ENCODE measurements at places on chromosomes 11 and 22. TPM values are rescaled to one million over a fixed set of nuclear protein-coding genes. Genes with fewer than 3 reads are reported as not detected.

ARCN1 gene
- total RNA-seq: 130 TPM

SCGB2A2 gene
- total RNA-seq: not detected

SCN2B gene
- total RNA-seq: not detected

KRTAP5-1 gene
- total RNA-seq: not detected

SCGB1D2 gene
- not detected for total RNA-seq

RNASEH2C gene
- 109 TPM for total RNA-seq

WNT7B gene
- total RNA-seq: not detected

OR5B21 gene
- 0.96 TPM for total RNA-seq

HTR3A gene
- not detected for total RNA-seq

CTSF gene
- total RNA-seq: 4.1 TPM

PPM1F gene
- total RNA-seq: 22.9 TPM

- no peak overlapping the region for H3K27ac ChIP-seq
- peaks cover 26% of the 10 kb centered on the region for H3K4me1 ChIP-seq
- H3K36me3 ChIP-seq: peaks cover 21% of the 10 kb centered on the region
- H3K27me3 ChIP-seq: no peaks in the 10 kb centered on the region
- H3K4me3 ChIP-seq: no peak overlapping the region
These were observed 3.9 kb upstream of the ZDHHC5 start for GRCh38 chr11:57663975-57664374.

DNA sequence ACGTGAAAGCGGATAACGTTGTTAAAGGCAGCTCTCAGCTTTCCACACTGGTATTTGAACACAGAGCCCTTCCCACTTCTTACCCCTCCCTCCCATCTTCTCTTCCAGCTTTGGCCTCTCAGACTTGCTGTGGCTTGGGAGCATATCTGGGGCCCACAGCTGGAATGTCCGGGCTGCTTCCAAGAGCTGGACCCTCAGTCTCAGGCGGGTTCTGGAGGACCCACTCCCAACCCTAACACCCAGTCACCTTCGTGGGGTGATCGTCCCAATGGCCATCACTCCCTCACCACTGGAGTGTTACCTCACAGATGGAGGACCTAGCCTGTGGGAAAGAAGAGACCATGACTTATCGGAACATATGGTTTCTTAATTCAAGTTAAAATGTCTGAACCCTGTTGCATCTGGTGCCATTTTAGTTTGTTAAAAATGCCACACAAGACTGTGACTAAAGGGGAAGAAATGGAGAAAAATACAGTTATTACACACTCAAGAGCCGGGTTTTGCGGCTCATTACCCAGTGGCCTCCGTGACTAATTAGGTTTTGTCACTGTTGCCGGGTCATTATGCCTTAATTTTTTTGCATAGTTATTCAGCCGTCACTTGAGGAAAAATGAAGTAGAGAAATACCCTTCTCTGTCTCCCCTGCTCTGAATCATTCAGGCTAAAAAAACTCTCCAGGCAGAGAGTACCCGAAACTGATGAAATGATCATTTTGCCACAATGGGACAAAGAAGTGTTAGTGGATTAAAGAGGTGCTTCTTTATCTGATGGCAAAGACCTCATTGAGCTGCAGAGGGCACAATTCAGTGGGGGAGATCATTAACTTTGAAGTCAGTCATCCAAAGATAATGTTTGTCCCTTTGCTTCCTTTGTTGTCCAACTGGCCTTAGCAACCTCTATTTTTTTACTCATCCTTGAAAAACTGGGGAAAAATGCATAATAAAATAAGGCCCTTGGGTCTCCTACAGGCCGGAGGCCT is 87.2 kb upstream of the HTATIP2 start:
- no peak overlapping the region for H3K27ac ChIP-seq
- peaks cover 4% of the 10 kb centered on the region for H3K4me1 ChIP-seq
- no peaks in the 10 kb centered on the region for H3K36me3 ChIP-seq
- H3K4me3 ChIP-seq: no peak overlapping the region
- H3K27me3 ChIP-seq: peaks cover 23% of the 10 kb centered on the region

- DNase-seq: no peak
- no peak overlapping the region for H3K4me3 ChIP-seq
- no peaks in the 10 kb centered on the region for H3K4me1 ChIP-seq
These were observed 72.5 kb upstream of the AMPD3 start for GRCh38 chr11:10382518-10382917.

GRCh38 chr11:16357775-16358174 is 1.4 kb upstream of the SOX6 start:
- DNase-seq: no peak
- no peak overlapping the region for H3K27ac ChIP-seq
- no peaks in the 10 kb centered on the region for H3K4me1 ChIP-seq
- no peaks in the 10 kb centered on the region for H3K36me3 ChIP-seq
- H3K27me3 ChIP-seq: no peaks in the 10 kb centered on the region

DNA sequence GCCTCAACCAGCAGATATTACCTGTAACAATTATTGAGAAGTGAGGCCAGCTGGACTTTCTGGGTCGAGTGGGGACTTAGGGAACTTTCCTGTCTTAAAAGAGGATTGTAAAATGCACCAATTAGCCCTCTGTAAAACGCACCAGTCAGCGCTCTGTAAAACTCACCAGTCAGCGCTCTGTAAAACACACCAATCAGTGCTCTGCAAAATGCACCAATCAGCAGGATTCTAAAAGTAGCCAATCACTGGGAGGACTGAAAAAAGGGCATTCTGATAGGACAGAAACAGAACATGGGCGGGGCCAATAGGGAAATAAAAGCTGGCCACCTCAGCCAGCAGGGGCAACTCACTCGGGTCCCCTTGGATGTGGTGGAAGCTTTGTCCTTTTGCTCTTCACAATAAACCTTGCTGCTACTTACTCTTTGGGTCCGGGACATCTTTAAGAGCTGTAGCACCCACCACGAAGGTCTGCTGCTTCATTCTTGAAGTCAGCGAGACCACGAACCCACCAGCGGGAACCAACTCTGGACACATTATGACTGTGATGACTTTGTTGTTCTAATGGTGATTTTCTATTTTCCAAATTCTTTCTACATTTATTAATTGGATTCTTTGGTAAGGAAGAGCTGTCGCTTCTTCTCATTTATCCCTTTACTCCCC is 40.2 kb upstream of the FGF3 start:
- H3K27me3 ChIP-seq: peaks cover 33% of the 10 kb centered on the region
- H3K4me1 ChIP-seq: no peaks in the 10 kb centered on the region
- no peaks in the 10 kb centered on the region for H3K36me3 ChIP-seq

- no peak for DNase-seq
- no peaks in the 10 kb centered on the region for H3K36me3 ChIP-seq
- peaks cover 11% of the 10 kb centered on the region for H3K27me3 ChIP-seq
- H3K27ac ChIP-seq: no peak overlapping the region
- no peak overlapping the region for H3K4me3 ChIP-seq
These were observed 4.7 kb upstream of the MSANTD2 start for GRCh38 chr11:124804884-124805283.

GRCh38 chr11:130601764-130602460 is 153.5 kb downstream of the ADAMTS15 start:
- no peaks in the 10 kb centered on the region for H3K4me1 ChIP-seq
- no peak overlapping the region for H3K4me3 ChIP-seq
- H3K36me3 ChIP-seq: no peaks in the 10 kb centered on the region
- H3K27ac ChIP-seq: no peak overlapping the region
- no peaks in the 10 kb centered on the region for H3K27me3 ChIP-seq

DNA sequence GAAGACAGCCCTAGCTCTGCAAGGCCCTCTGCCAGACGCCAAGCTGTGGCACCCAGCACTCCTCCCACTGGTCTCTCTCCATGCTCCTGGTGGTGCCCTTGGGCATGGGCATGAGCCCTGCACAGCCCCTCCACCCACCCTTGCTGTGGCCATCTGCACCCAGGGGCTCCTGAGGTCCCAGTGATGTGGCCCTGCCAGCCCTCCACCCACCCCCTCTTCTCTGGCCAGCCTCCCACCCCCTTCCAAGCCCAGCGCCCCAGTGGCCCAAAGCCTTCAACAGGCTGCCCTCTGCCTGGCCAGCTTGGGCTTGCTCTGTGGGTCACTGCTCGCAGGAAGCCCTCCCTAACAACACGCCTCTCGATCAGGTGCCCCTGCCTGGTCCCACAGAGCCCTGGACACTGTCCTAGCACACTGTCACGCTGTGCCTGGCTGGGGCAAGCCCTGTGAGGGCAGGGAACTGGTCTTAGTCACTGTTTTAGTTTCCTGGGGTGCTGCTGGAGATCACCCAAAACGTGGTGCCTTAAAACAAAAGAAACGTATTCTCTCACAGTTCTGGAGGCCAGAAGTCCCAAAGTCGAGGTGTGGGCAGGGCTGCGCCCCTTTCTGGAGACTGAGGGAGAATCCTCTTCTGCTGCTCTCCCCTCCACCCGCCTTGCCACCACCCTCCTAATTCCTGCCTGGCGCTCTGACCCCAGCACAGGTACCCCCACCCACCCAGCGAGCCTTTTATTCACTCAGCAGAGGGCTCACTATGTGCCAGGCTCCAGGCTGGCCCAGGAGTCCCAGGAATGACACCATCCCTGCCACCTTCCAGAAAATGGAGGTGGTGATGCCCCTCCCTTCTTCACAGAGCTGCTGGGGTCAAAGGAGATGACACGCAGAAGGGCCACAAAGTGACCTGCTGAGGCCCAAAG is 14.7 kb downstream of the SULT4A1 start:
- H3K27me3 ChIP-seq: no peaks in the 10 kb centered on the region
- H3K27ac ChIP-seq: no peak overlapping the region
- no peaks in the 10 kb centered on the region for H3K4me1 ChIP-seq
- H3K36me3 ChIP-seq: no peaks in the 10 kb centered on the region

DNA sequence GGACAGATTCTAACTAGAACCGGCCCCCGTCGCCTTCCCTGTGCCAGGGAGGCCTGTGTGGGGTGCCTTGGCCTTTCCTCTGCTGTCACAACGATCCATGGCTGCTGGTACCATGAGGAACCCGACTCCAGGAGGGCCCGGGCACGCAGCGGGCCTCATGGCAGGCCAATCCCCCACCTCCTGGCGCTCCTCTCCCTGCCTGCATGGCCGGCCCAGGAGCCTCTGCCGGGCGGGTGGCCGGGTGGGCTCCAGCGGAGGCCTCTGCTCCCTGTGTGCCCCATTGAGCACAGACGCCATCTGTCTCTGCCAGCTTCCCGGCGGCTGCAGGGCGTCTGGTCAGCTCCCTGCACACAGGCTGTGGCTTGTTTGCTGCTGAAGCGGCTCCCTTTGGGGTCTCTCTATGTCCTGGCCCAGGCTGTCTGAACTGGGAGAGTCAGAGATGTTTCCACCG is 86.5 kb downstream of the MYEOV start:
- H3K4me1 ChIP-seq: no peaks in the 10 kb centered on the region
- H3K36me3 ChIP-seq: no peaks in the 10 kb centered on the region
- H3K27me3 ChIP-seq: no peaks in the 10 kb centered on the region
- no peak overlapping the region for H3K27ac ChIP-seq
- no peak for DNase-seq

DNA sequence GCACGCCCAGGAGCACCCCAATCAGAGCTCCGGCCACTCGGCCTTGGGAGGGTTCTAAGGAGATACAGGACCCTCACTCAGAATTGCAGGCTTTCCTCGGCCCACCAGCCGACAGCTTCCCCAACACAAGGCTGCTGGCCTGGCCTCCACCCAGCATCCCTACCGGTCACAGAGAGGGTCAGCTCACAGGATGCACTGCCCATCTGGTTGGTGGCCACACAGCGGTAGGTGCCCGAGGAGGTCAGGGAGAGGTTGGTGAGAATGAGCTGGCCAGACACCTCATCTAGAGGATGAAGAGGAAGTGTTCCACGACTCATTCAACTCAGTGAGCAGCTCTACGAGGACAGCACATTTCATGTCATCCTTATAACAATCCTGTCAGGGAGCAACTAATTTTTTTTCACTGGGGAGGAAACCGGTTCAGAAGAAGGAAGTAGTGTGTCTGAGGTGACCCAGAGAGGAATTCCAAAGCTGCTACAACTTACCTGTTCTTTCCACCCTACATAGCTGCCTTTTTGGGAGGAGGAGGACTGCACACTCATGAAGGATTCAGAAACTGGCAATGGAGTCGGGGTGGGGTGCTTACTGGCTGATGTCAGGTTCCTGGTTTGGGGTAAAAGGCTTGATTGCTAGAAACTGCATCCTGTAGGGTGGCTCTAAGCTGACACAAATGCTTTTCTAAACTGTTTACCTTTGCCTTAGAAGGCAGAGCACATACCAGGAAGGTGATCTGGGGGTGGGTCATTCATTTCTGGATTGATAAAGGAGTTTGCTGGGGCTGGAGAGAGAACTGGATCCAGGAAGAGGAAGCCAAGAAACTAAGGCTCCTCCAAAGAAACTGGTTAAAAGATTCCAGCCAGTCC is 3.3 kb downstream of the VSIG2 start:
- no peaks in the 10 kb centered on the region for H3K36me3 ChIP-seq
- H3K27me3 ChIP-seq: peaks cover 17% of the 10 kb centered on the region
- no peak overlapping the region for H3K4me3 ChIP-seq
- no peak overlapping the region for H3K27ac ChIP-seq
- DNase-seq: no peak

- H3K27me3 ChIP-seq: peaks cover 3% of the 10 kb centered on the region
- no peaks in the 10 kb centered on the region for H3K36me3 ChIP-seq
- no peak for DNase-seq
- no peak overlapping the region for H3K27ac ChIP-seq
These were observed 1.2 kb upstream of the CEP126 start for GRCh38 chr11:101913656-101914055.

DNA sequence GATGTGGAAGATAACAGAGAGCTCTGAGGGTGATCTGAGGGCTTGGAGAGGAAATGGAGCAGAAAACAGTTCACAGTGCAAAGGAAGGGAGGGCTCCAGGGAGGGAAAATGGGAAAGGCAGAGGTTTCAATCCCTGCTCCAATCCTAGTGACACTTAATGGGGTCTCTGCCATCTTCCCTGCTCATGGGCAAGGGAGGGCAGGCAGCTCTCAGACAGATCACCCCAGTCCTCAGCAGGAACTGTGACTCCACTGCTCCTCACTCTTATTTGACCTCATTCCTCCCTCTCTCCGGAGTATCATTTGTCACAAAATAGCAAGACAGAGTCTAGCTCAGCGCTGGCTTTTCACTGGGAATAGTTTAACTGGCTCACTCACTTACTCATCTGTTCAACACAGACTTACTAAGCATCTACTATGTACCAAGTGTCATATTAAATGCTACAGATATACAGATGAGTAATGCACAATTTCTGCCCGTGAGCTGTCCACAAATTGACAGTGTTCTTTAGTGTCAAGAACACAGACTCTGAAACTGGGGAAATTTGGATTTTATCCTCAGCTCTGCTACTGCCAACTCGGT is 817.4 kb downstream of the OPCML start:
- H3K4me1 ChIP-seq: peaks cover 23% of the 10 kb centered on the region
- no peak for DNase-seq
- no peaks in the 10 kb centered on the region for H3K36me3 ChIP-seq
- H3K27me3 ChIP-seq: peaks cover 12% of the 10 kb centered on the region
- H3K4me3 ChIP-seq: no peak overlapping the region
- no peak overlapping the region for H3K27ac ChIP-seq
